Thoracic aorta (tissue), 2 donors: ENCODE measurements at places on chromosomes 4 and X.

DNA sequence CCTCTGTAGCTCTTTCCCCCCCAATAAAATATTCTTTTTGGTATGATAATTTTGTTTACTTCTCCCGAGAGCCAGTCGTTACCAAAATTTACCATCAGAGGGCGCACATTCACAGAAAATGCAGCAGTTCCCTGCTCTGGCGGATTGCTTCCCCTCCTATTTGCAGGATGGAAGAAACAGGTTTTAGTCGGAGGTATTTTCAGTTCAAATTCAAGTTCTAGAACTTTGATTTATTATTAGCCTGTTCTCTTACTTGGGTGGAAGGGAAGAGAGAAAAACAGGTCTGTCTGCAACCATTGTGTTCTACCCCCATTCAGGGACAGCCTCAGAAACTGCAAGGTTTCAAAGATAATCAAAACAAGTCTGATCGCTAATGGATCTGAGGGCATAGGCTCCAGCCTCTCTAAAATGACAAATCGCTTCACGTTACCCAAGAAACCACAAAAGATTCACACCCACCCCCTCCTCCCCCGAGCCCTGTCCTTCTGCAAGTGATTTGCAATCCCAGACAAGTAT is 263.8 kb upstream of the RPS6KA3 start:
- H3K4me3 ChIP-seq, result peak overlapping the region; percentile 51
- no peaks in the 10 kb centered on the region for H3K36me3 ChIP-seq
- DNase-seq, result no peak
- no peak overlapping the region for H3K27ac ChIP-seq
- H3K27me3 ChIP-seq, result no peaks in the 10 kb centered on the region
- H3K4me1 ChIP-seq, result no peaks in the 10 kb centered on the region

DNA sequence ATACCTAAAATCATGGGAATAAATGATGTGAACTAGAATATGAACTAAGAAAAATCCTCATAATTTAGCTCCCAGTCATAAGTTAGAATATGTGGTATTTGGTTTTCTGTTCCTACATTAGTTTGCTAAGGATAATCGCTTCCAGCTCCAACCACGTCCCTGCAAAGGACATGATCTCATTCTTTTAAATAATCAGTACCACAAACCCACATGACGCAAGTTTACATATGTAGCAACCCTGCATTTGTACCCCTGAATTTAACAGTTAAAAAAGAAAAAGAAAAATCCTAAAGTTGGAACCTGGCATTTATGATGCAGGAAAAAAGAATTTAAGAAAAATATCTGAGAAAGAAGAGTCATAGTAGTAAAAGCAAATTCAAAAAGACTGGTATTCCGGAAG is 13.3 kb downstream of the UBA6 start:
- H3K4me3 ChIP-seq, result no peak overlapping the region
- no peaks in the 10 kb centered on the region for H3K4me1 ChIP-seq
- no peaks in the 10 kb centered on the region for H3K27me3 ChIP-seq
- H3K36me3 ChIP-seq, result peaks cover 4% of the 10 kb centered on the region

- H3K27me3 ChIP-seq, result no peaks in the 10 kb centered on the region
- H3K4me3 ChIP-seq, result no peak overlapping the region
- no peaks in the 10 kb centered on the region for H3K36me3 ChIP-seq
- H3K4me1 ChIP-seq, result no peaks in the 10 kb centered on the region
- DNase-seq, result no peak
These were observed 159.7 kb downstream of the ANK2 start for GRCh38 chr4:113209153-113209552.

DNA sequence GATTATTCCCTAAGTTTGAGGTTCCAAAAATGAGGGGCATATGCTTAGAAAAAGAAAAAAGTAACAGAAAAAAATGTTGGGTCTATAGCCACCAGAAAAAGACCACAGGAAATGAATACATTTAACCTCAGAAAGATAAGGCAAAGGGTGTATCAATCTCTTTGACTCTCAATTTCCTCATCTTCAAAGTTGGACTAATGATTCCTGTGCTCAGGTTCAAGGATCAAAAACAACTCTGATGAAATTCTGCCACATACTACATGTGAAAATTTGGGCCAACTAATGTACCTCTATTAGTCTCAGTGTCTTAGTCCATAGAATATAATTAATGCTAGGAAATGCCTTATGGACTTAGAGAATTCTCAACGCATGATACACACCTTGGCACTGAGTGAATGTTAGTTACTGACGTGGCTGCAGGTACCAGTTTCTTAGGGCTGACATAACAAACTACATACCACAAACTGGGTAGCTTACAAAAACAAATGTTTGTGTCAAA is 257.7 kb downstream of the ANKRD50 start:
- H3K4me1 ChIP-seq, result no peaks in the 10 kb centered on the region
- no peak overlapping the region for H3K4me3 ChIP-seq
- H3K27me3 ChIP-seq, result no peaks in the 10 kb centered on the region
- DNase-seq, result no peak
- H3K27ac ChIP-seq, result no peak overlapping the region
- H3K36me3 ChIP-seq, result no peaks in the 10 kb centered on the region

GRCh38 chr4:24209131-24209530 is 319.3 kb upstream of the PPARGC1A start:
- DNase-seq, result no peak
- H3K27ac ChIP-seq, result no peak overlapping the region
- no peaks in the 10 kb centered on the region for H3K27me3 ChIP-seq
- H3K36me3 ChIP-seq, result no peaks in the 10 kb centered on the region

DNA sequence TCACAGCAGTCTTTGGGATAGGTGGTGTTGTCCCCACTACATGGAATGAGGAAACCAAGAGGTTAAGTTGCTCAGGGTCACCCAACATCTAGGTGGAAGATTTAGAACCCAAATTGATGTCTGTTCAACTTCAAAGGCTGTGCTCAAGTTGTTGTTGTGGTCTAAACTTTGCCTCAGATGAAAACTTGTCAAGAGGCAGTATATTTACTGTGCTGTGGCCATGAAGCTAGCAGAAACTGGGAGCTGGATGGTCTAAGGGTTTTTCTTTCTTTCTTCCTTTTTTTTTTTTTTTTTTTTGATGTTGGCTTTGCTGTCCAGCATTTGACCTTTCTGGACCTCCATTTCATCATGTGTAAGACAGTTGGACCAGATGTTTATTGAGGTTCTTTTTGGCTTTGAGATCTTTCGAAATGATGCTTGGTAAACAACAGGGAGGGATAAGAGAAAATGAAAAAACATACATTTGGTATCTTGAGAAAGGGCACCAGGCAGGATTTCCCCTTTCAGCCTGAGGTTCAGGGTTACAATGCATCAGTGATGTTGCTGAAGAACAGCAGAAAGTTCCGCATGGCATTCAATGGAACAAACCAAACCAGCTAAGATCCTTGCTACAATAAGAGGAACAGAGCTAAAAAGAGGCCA is 166.2 kb upstream of the RPS6KA3 start:
- H3K36me3 ChIP-seq, result no peaks in the 10 kb centered on the region
- H3K27me3 ChIP-seq, result no peaks in the 10 kb centered on the region
- no peak overlapping the region for H3K27ac ChIP-seq
- H3K4me1 ChIP-seq, result no peaks in the 10 kb centered on the region

DNA sequence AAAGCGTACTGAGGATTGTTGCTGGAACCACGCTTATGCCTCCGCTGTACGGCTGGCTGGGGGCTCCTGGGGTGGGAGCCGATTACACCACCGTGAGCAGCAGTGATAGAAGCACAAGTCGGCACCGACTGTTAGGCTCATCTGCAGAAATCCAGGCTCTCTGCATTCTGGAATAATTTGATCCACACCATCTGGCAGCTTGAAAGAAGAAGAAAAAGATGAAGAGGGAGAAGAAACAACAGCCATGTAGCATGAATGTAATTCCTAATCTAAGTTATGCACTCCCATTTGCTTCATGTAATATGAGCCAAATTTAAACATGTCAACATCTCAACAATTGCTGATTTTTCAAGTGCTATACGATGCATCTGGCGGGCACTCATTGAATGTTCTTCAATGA is 84.6 kb upstream of the DHX15 start:
- DNase-seq, result no peak
- H3K4me1 ChIP-seq, result no peaks in the 10 kb centered on the region
- no peak overlapping the region for H3K4me3 ChIP-seq

GRCh38 chr4:8294036-8294435 is 24.5 kb downstream of the HTRA3 start:
- no peak overlapping the region for H3K4me3 ChIP-seq
- no peak overlapping the region for H3K27ac ChIP-seq
- H3K4me1 ChIP-seq, result no peaks in the 10 kb centered on the region

DNA sequence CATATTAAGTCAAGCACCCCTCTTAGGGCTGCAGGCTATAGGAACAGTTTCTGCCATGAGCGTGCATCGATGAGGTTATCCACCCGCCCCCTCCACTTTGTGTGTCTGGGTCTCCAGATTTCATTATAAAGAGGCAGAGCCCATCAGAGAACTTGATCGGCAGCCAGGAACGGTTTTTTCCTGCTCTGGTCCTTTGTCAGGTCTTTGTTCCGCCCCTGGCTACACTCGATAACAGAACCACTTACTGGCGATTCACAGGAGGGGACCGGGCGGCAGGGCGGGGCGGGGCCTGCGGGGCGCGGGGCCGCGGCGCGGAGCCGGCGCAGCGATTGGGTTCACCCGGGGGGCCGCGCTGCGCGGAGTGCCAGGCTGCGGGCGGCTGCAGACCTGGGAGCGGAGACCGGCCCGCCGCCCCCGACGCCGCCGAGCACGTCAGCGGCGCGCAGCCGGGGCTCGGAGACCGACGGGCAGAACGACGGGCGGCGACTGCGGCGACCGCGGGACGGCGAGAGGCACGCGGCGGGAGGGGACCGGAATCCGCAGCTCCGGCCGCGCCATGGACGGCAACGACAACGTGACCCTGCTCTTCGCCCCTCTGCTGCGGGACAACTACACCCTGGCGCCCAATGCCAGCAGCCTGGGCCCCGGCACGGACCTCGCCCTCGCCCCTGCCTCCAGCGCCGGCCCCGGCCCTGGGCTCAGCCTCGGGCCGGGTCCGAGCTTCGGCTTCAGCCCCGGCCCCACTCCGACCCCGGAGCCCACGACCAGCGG is at the start of gene SLC10A4:
SLC10A4 (plus strand) TSS at position 338 of the 771 bp plus-strand sequence; CDS start at position 557, 219 bp downstream.
- no peaks in the 10 kb centered on the region for H3K36me3 ChIP-seq
- peak within 1 kb of the TSS; percentile 69 for H3K4me3 ChIP-seq
- H3K4me1 ChIP-seq, result peaks cover 10% of the 10 kb centered on the region
- DNase-seq, result no peak
- peaks cover 7% of the 10 kb centered on the region for H3K27me3 ChIP-seq

DNA sequence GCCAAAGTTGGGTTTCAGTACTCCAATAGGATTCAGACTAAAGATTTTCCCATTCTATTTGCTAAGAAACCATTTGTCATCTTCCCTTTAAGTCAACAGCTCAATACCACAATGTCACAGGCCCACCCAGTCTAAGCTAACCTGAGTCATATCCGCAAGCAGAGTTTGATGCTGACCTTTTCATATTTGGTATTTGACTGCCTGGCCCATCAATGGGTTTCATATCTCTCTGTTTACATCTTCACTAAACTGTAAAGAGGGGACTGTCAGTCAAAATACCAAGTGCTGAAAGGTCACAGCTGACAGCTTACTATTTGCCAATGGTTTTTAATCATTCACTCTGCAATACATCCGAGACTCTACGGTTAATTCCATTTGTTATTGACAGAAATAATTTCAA is 707.5 kb upstream of the ACTRT1 start:
- no peaks in the 10 kb centered on the region for H3K4me1 ChIP-seq
- H3K27me3 ChIP-seq, result no peaks in the 10 kb centered on the region
- no peak overlapping the region for H3K4me3 ChIP-seq
- no peaks in the 10 kb centered on the region for H3K36me3 ChIP-seq
- no peak overlapping the region for H3K27ac ChIP-seq
- DNase-seq, result no peak

DNA sequence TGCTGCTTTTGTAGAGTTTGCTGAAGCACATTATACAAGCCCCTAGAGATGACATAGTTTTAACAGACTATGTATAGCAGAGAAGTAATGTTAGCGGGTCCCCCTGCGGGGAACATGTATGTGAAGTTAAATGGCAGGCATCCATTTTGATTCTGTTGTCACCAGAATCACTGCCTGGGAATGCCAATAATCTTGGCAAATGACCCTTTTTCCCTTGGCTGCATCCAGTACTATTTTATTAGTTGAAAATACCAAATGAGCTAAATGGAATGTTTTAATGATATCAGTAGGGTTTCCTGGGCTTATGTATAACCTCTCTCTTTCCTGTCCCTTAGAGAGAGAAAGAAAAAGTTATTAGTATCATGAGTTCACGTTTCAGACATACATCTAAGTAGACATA is 93.6 kb downstream of the LIMCH1 start:
- peak overlapping the region; percentile 26 for H3K27ac ChIP-seq
- H3K4me1 ChIP-seq, result peaks cover 28% of the 10 kb centered on the region
- H3K27me3 ChIP-seq, result no peaks in the 10 kb centered on the region
- no peak for DNase-seq

GRCh38 chr4:17717301-17717700 is 64.1 kb downstream of the FAM184B start:
- no peak for DNase-seq
- H3K4me3 ChIP-seq, result no peak overlapping the region
- no peaks in the 10 kb centered on the region for H3K36me3 ChIP-seq

DNA sequence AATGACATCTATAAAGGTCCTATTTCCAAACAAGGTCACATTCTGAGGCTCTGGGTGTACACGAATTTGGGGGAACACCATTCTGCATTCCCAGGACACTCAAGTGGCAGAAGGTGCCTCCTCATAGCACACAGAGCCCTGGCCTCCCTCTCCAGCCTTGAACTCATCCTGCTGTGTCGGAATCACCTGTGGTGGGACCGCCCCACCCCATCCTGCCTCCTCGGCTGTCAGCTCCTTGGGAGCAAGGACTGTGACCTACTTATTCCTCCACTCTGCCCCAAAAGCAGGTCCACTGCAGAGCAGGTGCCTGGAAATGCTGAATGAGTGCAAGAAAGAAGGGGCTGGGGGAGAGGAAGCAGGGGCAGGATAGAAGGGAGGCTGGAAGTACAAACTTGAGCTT is 33.5 kb downstream of the HTRA3 start:
- H3K27ac ChIP-seq, result no peak overlapping the region
- no peaks in the 10 kb centered on the region for H3K27me3 ChIP-seq
- no peak for DNase-seq
- H3K4me1 ChIP-seq, result peaks cover 7% of the 10 kb centered on the region

- DNase-seq, result no peak
- H3K4me3 ChIP-seq, result no peak overlapping the region
- no peak overlapping the region for H3K27ac ChIP-seq
- no peaks in the 10 kb centered on the region for H3K4me1 ChIP-seq
- no peaks in the 10 kb centered on the region for H3K27me3 ChIP-seq
- no peaks in the 10 kb centered on the region for H3K36me3 ChIP-seq
These were observed 219.4 kb upstream of the RADX start for GRCh38 chrX:106392346-106392745.

GRCh38 chr4:79198951-79199587 is 126.8 kb downstream of the NAA11 start:
- H3K4me3 ChIP-seq, result no peak overlapping the region
- H3K36me3 ChIP-seq, result no peaks in the 10 kb centered on the region
- H3K27ac ChIP-seq, result no peak overlapping the region
- no peaks in the 10 kb centered on the region for H3K27me3 ChIP-seq
- H3K4me1 ChIP-seq, result no peaks in the 10 kb centered on the region

DNA sequence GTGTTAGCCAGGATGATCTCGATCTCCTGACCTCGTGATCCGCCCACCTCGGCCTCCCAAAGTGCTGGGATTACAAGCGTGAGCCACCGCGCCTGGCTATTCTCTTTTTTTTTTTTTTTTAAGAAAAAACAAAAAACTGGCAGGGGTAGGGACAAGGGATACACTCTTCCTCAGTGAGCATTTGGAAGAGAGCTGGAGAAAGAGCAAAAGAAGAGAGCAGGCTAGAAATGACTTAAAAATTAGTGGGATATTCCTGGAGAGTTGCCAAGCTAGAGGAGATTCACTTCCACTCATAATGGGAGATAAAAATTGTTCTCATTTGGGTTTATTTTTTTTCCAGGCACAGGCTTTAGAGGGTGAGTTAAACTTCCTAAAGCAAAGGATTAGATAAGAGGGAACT is 140.0 kb upstream of the SCML1 start:
- peak overlapping the region; percentile 85 for H3K27ac ChIP-seq
- H3K36me3 ChIP-seq, result no peaks in the 10 kb centered on the region
- peaks cover 91% of the 10 kb centered on the region for H3K4me1 ChIP-seq
